Stimulated activated CD8-positive, alpha-beta memory T cell treated with anti-CD3 and anti-CD28 coated beads, Interleukin-12 subunit alpha, Interleukin-12 subunit beta, amount 100 ng/mL, for 4 hours (primary cell): ENCODE measurements at places on chromosomes 2 and 18.

DNA sequence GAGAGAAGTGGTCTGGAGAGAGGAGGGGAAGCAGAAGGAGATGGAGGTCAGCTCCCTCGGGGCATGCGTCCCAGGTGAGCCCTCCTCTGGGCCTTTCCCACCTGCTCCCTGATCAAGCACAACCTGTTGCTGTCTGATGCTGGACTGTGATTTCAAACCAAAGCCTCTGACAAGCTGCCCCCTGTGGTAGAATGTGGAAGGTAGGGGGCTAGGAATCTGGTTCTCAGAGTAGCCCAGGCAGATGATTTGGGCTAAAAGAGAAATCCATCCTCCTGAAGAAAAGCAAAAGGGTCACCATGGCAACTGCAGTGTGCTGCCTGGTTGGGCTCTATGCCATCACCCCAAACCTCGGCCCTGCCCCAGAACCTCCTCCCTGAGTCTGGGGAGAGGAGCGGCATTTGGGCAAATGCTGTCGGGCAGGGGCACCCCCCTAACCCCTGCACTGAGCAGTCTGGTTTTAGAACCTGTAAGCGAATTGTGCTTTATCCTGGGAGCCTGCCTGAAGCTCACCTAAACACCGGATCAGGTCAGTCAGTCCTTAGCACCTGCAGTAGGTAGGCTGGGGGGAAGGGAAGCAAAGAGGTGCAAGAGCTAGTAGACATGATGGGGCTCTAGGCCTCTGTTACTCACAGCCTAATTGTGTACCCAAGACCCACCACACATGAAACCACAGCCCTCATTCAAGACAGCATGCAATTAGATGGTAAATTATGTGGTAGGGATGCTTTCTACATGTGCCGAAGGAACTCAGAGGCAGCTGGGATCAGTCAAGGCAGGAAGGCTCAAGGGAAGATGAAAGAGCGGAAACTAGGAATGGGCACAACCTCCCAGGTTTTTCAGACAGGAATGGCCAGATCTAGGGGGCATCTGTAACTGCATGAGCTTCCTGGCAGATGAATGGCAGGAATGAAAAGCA, 83.5 kb downstream of the DNMT3A start:
- no peak for DNase-seq

GRCh38 chr2:102269200-102269524, 42.2 kb upstream of the IL1RL1 start:
- DNase-seq, result no peak

DNA sequence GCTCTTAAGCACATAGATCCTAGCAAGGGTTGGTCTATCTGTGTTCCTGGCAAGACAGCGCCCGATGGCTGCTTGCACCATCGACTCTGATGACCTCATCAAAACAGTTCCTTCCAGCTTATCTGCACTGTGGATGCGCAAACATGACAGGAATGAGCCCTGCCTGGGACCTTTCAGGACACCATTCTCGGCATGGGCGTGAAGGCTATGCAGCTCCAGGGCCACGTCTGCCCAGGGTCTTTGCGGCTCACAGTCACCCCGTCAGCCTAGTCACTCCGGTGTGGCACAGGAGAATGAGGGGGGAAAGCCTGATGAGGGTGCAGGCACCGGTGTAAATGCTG, 147.8 kb upstream of the TWIST2 start:
- no peak for DNase-seq

GRCh38 chr2:190343089-190343535, 277 bp upstream of the INPP1 start:
- DNase-seq, result no peak

DNA sequence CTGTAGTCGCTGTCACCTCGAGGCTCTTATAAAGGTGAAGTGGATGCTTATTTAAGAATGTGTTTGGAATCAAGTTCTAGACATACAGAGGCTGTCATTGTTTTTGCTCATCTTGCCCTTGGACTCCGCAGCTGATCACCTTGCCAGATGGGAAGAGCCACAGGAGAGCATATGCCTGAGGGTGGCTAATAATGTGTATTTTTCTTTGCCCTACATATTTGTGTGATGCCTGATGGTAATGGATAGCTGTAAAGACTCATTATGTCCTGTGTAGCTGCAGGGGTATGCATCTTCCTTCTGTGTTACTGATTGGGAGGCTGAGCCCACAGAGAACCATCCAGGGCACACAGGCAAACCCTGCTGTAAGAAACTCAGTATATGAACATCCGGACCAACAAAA, 61.7 kb downstream of the PRKCE start:
- no peak for DNase-seq

GRCh38 chr2:20196657-20197161, 28.2 kb downstream of the SDC1 start:
- DNase-seq, result no peak

GRCh38 chr2:42921147-42921520, 128.8 kb upstream of the HAAO start:
- DNase-seq, result no peak

DNA sequence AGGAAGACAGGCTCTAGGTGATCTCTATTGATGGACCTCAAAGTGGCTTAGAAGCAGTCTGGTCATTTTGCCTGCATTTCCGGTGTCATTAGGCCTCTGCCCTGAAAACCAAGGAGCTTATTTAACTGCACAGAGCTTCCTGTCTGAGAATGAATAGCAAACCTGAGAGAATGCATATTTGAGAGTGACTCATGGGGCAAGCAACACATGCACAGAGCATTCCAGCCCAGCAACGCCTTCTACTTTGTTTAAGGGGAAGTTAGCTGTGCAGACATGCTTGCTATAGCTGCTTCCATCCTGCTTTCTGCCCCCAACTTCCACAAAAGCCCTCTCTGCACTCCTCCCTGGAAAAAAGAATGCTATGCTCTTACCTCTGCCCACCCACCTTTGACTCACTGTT, 232.8 kb downstream of the GRB14 start:
- no peak for DNase-seq

DNA sequence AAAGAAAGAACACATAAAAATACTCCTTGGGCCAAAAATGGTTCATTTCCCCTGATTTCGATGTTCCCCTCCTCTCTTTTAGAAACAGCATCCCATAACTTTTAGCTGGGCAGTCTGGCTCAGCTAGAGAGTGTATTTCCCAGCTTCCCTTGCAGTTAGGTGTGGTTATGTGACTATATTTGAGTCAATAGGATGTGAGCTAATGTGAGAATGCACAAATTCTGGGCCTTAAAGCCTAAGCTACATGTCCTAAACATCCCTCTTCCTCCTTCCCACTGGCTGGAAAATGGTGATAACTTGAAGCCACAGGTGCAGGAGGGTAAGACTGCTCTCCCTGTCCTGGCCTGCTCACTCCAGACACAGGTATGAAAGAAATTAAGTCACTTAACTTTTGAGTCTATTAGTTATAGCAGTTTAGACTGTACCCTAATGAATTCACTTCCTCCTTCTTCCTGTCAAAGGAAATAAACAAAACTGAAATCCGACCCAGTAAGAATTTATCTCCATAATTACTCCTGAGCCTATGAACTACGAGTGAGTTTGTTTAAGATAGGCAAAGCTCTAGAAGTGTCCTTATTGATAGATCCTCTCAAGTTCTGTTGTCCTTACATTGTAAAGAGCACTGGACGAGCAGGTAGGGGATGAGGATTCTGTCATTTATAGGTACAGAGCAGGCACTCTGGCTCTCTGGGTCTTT, 177.6 kb downstream of the MTX2 start:
- no peak for DNase-seq

- no peak for DNase-seq
Measured at GRCh38 chr18:23837591-23837990, 148.3 kb downstream of the LAMA3 start.

- no peak for DNase-seq
Measured at GRCh38 chr2:238938003-238938400, 90.1 kb downstream of the TWIST2 start.

GRCh38 chr2:209772290-209772685, 656 bp downstream of the UNC80 start:
- no peak for DNase-seq

DNA sequence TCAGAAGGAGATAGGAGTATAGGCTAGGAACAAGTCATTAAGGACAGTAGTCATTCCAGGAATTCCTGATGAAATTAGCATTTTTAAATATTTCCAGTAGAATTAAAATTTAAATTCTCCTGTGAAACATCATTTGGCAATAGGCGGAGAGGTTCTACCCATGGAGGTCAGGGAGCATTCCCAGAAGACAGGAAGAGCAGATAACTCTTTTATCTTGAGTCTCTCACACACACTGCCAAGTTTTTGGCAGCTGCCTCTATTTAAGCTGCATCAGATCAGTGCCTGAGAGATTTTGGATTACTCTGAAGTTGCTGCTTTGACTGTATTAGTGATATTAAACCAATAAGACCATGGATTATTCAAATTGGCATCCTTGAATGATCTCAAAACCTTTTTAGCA, 714.7 kb downstream of the EPHA4 start:
- no peak for DNase-seq

GRCh38 chr2:37323176-37323780, 1.4 kb downstream of the PRKD3 start:
- no peak for DNase-seq
